ENCODE measurements at places on chromosomes 16 and 17.
A peak's percentile ranks its signal among the peaks of the same experiment; 100 is the strongest.

- no peak for DNase-seq
Observed at GRCh38 chr16:11624205-11624604, 37.5 kb upstream of the LITAF start.

GRCh38 chr17:28712705-28713415 is 1.2 kb upstream of the PROCA1 start:
- no peak for DNase-seq

- no peak for DNase-seq
Observed at GRCh38 chr16:951660-952301, 19.0 kb downstream of the LMF1 start.

GRCh38 chr17:16217002-16217635 is at the start of gene PIGL:
Gene PIGL (plus strand): TSS chr17:16217210. CDS start chr17:16217227, 17 bp downstream.
- DNase-seq: peak; percentile 96

DNA sequence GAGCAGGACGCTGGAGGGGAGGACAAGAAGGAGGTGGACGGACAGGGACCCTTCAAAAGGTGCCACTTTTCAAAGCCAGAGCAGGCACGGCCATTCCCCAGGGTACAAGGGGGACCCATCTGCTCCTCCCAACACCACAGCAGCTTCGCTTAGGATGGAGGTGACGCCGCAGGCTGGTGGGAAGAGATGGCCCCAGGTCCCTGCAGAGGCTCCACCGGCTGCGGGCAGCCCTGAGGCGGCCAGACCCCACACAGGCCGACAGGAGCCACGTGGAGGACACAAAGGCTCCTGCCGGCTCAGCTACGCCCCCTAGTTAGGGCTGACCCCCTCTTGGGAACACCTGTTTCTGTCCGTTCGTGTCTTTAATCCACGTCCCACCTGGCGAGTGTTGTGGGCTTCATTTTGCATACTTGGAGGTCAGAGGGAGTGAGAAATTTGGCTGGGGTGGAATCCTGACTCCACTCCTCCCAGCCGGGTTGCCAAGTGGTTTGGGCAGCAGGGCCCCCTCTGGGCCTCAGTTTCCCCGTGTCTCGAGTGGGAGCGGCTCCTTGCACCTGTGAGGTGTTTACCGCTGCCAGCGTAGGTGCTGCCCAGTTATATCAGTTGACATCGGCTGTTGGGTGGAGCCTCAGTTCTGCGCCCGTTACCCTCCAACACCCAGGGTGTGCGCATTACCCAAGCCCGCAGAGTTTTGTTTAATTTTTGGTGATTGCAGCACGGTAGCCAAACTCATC is 5.8 kb upstream of the FN3KRP start:
- no peak for DNase-seq

GRCh38 chr16:20673882-20674683 is 23.4 kb downstream of the ACSM1 start:
- no peak for DNase-seq

- DNase-seq: no peak
Observed at GRCh38 chr17:69815406-69815805, 259.6 kb upstream of the KCNJ16 start.

- peak; percentile 83 for DNase-seq
Observed at GRCh38 chr16:81645266-81645694, 133.8 kb upstream of the PLCG2 start.

- peak; percentile 85 for DNase-seq
Observed at GRCh38 chr17:45132572-45133463, 503 bp upstream of the PLCD3 start.

DNA sequence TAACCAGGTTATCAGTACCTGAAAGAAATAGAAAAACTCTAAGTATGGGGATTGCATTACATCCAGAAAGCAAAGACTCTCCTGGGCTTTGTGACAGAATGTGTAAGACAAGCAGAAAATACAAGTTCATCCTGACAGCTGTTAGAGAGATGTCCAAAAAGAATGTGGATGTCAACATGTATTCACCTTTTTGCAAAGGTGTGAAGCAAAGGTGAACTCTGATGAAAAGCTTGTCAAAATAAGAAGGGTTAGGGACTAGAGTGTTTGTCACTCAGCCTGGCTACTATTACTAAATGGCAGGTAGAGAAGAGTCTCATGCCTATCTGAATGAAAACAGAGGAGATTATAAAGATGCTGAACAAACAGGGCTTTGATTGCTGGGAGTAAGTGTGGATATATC is 527.6 kb upstream of the CA10 start:
- DNase-seq: no peak

GRCh38 chr17:60782742-60783141 is 105.1 kb downstream of the BCAS3 start:
- DNase-seq: no peak

DNA sequence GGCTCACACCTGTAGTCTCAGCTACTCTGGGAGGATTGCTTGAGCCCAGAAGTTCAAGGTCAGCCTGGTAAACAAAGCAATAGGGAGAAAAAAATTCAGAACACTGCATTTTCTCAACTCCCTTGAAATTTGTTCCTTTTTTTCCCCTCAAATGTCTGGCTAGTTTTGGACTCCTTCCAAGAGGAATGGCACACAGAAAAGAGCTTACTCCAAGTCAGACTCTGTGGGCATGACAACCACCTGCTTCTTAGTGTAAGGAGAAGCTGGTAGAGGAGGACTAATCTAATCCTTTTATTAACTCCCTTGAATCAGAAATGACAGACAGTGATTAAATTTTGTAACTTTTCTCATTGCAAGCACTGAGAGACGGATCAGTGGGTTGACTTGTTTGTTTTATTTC is 27.9 kb upstream of the HYDIN start:
- peak; percentile 7 for DNase-seq

- no peak for DNase-seq
Observed at GRCh38 chr17:50057521-50057991, 1.6 kb downstream of the ITGA3 start.

DNA sequence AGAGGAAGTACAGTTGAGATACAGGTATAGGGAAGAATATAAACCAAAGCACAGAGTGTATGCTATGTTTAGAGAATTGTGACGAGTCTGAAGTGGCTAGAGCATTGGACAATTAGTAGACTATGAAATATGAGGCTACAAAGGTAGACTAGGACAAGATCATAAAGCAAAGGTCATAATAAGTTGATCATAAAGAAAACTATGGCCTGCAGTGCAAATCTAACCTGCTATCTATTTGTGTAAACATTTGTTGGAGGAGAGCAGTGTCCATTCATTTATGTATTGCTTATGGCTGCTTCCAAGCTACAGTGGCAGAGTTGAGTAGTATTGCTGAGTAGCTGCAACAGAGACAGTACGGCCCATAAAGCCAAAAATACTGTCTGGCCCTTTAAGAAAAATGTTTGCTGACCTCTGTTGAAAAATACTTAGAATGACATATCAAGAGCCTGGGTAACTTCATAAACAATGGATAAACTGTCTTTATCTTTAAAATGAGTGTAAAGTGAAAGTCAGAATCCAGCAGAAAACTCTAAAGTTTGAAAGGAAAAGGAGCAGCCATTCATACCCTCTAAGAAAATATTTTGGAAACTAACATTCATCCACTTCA is 14.5 kb upstream of the OR1E2 start:
- DNase-seq: no peak

GRCh38 chr16:77790009-77790372 is 1.6 kb downstream of the VAT1L start:
- peak; percentile 46 for DNase-seq

DNA sequence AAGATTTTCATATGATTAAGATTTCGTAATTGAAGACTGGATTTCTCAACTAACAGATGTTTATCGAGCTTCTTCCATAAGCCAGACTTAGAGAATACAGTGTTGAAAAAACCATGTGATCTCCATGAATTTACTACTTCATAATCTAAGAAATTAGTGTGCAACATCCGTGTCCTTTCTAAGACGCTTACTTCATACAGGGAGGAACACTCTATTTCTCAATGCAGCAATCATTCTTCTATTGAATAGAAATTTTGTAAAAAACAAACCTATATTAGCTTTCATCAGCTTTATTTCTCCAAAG is 946.3 kb downstream of the KCNJ2 start:
- peak; percentile 5 for DNase-seq

DNA sequence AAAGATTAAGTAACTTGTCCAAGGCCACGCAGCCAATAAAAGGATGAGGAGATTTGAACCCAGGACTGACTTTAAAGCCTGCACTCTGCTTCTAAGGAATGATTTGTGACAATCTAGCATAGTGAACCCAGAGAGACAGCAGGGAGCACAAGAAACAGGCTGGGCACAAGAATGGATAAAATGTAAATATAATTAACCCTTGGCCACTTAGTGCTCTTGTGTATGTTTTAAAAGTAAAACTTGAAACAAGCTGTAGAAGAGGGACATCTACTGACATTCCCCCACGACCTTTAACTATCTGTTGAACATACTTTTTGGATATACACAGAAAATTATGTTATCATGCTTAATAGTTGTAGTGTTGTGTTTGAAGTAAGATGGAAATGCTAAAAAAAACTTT is 141.9 kb upstream of the PMFBP1 start:
- no peak for DNase-seq

- no peak for DNase-seq
Observed at GRCh38 chr17:33284022-33284421, 9.1 kb downstream of the ASIC2 start.

- no peak for DNase-seq
Observed at GRCh38 chr17:4658478-4659305, 17.2 kb upstream of the ALOX15 start.

- no peak for DNase-seq
Observed at GRCh38 chr16:66695935-66696668, 441 bp downstream of the CMTM4 start.

DNA sequence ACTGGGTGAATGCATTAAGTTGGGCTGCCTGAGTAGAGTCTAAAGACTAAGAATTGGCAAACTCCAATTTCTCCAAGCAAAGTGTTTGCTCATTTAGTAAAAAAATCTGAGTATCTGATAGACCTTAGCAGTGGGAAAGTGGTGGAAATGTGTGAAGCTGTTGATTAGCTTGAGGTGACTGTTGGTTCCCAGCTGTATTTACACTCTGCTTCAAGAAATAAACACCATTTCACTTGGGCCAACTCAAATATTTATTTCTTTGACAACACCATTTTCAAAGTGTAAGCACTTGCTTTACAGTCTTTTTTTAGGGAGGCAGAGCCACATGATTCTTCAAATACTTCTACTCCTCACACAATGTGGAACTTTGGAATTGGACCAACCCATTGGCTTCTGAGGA is 8.7 kb downstream of the KCTD19 start:
- no peak for DNase-seq

Measured in NCI-H524 (cell line).